Thyroid gland (tissue), 4 donors: ENCODE measurements at places on chromosomes 12 and 14. TPM values are rescaled to one million over a fixed set of nuclear protein-coding genes. Genes with fewer than 3 reads are reported as not detected.

Gene INTS13
- 20.0 TPM for total RNA-seq

Gene TAC3
- not detected for total RNA-seq

Gene TAS2R42
- not detected for total RNA-seq

Gene WDHD1
- total RNA-seq: 2.3 TPM

Gene SPIC
- not detected for total RNA-seq

DNA sequence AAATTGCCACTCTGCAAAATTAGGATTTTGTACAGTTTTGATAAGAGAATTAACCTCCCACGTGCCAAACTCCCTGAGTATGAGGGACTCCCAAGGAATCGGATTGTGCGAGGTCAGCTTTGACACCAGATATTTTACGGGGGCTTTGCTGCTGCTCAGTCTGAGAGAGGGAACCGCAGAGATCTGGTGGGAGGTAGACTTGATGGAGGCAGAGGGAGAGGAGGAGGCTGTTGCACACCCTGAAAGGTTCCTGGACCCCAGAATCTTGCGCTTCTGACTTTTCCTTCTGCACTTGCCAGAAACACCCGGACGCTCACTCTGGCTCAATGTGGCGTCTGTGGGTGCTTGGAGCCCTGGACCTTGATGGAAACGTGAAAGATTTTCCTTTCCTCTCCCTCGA is 83.9 kb downstream of the PAPOLA start:
- no peak for DNase-seq

- no peak for DNase-seq
These were observed 547.5 kb downstream of the VRK1 start for GRCh38 chr14:97344666-97345065.

- peak; percentile 96 for DNase-seq
These were observed 264.6 kb downstream of the ADGRD1 start for GRCh38 chr12:131218026-131218922.

GRCh38 chr12:76255692-76256091 is 92.5 kb downstream of the BBS10 start:
- DNase-seq: no peak

DNA sequence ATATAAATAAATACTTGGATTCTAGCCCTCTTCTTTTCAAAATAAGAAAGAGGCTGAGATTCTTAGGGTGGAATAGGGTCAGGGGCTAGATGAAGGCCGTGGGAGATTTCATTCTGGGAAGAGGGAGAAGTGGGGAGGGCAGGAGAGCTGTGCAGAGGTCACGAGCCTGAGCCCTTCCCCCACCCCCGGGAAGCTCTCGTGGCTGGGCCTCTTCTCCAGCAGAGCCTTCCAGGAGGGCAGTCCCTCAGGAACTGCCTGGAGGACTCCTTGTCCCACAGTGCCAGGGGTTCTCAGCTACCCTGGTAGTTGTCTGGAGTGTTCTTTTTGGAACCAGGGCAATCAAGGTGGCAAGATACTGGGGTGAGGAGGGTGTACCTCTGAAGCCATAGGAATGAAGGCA is 94.0 kb downstream of the ESR2 start:
- DNase-seq: peak; percentile 84

DNA sequence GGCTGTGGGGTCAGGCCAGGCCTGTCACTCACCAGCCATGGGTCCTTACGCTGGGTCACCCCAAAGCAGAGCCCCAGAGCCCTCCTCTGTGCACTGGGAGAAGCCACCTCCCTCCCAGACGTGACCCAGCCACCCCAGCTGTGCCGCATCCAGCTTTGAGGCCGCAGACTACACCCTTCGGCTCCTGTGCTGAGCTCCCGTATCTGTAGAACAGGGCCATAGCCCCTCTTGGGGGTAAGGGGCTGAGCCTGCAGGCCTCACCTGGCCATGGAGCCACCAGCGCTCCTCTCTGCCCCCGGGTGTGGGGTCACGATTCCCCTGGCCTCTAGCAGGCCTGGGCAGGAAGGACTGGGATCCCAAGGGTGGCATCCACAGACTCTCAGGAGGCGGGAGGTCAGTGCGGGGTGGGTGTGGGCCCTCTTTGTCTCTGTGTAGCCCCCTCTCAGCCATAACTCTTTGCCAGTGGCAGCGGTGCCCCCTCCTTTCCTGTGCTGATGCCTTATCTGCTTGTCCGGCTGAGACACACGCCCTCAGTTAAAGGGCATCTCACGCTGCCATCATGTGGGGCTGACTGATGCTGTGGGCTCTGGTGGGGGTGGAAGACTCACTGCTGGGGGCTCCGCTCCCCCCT is 16.3 kb downstream of the ASPG start:
- DNase-seq: no peak

DNA sequence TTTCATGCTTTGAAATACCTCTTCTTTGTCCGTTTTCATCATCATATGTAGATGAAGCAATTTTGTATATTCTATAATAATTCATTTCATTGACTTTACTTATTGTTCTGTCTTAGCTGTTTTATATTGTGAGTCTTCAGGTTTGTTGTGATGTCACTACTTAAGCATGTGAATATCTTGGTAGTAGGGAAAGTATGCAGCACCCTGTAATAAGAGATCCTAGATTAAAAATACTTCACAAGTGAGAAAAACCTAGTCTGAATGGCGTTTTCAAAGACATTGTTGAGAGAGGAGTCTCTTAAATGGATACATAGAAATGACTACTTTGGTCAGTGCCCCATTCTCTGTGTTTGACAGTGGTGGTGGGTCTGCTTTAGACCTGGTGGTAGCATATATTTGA is 61.4 kb downstream of the SLC16A7 start:
- DNase-seq: no peak
